D721Med (cell line): ENCODE measurements at places on chromosomes 16 and 17.

DNA sequence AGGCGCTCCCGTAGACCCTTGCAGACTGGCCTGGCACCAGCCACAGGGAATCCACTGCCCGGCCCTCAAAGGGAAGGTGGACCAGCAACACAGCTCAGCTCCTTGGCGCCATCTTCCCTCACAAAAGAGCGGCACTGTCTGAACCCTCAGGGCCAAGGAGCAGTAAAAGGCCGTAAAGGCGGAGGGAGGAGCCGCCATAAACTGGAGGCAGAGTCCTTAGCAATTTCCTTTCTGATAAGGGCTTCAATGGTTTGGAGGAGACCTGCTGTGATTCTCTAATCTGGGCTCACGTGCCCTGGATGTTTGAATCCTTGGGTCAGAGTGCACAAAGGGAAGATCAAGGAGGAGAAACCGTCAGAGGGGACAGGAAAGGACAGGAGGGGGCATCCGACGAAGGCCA lies 15.5 kb upstream of the AXIN2 start:
- no peak for DNase-seq

- no peak for DNase-seq
Measured at GRCh38 chr17:32723310-32723955, 153.5 kb downstream of the MYO1D start.

DNA sequence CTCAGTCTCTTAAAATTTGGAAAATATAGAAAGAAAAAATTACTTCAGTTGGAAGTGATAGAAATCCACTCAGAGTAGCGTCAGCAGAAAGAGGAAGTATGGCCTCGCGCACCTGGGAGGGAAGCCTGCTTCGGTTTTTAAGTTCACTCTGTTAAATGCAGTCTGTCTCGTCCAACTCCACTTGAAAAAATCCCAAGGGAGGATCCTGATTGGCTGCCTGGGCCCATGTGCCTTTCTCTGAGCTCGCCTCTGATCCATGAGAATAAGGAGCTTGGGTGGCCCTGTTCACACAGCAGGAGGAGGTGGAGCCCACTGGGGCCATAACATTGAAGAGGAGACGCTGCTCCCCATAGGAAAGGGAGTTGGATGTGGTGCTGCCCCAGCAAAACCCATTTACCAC lies 40.7 kb downstream of the DNAJA2 start:
- no peak for DNase-seq

DNA sequence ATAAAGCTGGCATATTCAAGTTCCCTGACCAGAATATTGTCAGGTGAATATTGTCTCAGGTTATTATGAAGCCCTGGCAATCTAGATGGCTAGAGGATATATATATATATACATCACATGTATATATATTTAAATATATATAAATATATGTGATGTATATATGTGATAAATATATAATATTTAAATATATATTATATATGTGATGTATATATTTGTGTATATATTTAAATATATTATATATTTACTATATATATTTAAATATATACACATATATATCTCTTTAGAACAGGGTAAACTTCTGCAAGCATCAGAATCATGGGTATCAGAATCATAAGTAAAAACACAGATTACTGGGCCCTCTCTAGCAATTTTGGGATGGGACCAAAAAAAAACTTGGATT lies 112.6 kb downstream of the CDH8 start:
- no peak for DNase-seq

DNA sequence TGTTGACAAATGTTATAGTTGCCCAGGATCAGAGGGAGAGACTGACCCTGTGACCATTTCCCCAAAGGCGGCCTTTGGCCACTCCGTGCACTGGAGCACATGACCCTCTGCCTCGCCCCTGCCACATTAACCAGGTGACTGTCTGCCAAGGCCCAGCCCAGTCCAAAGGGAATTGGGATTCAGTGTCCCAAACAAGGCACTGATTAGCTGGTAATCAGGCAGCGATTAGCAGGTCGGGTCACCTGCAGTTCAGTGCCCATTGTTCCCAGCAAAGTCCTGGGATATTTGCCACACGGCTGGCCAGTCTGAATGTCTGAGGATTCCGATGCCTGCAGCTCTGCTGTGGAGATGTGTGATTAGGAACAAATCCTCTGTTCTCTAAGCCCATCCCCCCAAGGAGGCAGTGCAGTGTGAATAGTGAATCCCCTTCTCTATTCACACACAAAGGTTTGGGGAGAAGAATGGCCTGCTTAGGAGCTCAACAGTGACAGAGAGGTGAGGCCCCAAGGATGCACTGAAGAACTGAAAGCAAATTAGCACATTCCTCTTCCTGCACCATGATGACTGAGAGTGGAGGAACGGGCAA lies 123.1 kb upstream of the MAF start:
- no peak for DNase-seq
